ENCODE measurements at places on chromosomes 1 and 21.
A peak's percentile ranks its signal among the peaks of the same experiment; 100 is the strongest.

- DNase-seq = no peak
Measured at GRCh38 chr1:104380003-104380402, 630.3 kb downstream of the AMY1C start.

DNA sequence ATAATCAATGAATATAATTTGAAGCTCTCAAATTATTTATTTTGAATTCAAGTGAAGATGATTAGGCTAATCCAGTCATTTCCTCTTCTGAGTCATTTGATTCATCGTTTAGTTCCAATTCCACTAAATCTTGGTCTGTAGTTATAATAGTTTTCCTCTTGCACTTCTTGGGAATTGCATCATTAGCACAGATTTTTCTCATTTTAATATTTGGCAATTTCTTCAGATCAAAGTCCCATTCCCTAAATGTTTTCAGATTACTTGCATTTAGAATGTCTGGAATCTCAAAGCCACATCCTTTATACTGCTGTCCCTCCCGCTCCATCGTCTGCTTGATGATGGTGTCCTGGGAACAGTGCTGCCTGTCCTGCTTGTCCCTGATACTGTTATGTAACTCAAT, 43.5 kb downstream of the MAST2 start:
- no peak for DNase-seq

GRCh38 chr1:160284220-160284781, 632 bp downstream of the PEX19 start:
- DNase-seq = peak; percentile 41

DNA sequence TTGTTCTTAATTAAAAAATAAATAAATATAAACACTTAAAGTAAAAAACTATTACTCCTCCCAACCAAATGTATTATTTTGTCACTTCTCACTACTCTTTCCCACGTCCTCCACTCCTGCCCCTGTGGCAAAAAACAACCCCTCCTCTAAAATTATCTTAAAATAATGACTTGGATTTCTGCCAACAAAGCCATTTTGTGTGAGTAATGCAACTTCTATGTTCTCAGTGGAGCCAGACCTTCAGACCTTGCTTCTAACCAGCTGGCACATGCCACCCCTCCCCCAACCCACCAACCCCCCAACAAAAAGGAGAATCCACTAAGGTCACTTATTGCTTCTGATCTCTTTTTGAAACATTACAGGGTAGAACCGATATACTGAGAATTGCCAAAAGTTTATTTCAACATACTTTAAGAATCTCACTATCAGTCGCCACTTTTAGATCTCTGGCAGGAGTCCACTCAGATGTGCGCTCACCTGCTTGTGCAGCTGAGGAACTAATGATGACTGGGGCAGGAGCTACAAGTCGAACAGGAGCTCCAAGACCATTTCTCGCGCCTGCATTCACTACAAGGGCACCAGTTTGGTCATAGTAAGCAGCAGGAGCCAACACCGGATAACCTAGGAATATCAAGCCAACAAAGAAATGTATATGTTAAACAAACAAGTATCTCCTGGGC, 58.3 kb upstream of the SDC3 start:
- no peak for DNase-seq

DNA sequence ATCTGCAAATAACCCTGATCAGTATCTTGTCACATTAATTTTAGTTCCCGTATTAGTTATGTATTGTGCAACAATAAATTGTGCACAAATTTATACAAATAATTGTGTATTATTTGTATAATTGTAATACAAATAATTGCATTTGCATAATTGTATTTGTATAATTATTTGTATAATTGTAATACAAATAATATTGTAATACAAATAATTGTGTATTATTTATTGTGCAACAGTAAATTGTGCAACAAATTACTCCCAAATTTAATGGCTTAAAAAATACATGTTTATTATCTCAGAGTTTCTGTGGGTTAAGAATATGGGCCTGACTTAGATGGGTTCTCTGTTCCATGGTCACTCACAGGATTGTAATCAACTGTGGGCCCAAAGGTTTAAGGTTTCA, 86.2 kb upstream of the SAMSN1 start:
- DNase-seq = no peak

- DNase-seq = peak; percentile 73
Measured at GRCh38 chr1:233294913-233295236, 650 bp downstream of the PCNX2 start.

DNA sequence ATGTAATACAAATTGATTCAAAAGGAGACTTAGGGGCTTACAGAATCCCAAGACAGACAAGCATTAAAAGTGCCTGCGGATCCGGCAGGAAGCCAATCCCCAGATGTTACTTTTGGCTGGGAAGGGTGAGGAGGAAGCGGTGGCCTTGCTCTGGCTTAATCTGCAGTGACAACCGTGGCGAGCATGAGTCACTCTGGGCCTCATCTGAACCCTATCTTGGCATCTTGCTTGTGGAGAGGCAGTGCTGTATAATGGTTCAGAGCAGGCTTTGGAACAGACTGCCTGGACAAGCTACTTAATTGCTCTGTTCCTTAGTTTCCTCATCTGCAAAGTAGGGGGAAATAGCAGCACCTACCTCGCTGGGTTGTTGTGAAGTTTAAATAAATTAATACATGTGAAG, 74.1 kb downstream of the XCL2 start:
- DNase-seq = peak; percentile 75

DNA sequence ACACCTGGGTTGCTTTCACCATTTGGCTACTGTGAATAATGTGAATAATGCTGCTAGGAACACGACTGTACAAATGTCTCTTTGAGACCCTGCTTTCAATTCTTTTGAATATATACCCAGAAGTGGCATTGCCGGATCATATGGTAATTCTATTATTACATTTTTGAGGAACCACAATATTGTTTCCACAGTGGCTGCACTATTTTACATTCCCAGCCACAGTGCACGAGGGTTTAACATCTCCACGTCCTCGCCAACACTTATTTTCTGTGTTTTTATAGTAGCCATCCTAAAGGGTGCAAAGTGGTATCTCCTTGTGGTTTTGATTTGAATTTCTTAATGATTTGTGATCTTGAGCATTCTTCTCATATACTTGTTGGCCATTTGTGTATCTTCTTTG, 15.7 kb downstream of the FHAD1 start:
- no peak for DNase-seq

DNA sequence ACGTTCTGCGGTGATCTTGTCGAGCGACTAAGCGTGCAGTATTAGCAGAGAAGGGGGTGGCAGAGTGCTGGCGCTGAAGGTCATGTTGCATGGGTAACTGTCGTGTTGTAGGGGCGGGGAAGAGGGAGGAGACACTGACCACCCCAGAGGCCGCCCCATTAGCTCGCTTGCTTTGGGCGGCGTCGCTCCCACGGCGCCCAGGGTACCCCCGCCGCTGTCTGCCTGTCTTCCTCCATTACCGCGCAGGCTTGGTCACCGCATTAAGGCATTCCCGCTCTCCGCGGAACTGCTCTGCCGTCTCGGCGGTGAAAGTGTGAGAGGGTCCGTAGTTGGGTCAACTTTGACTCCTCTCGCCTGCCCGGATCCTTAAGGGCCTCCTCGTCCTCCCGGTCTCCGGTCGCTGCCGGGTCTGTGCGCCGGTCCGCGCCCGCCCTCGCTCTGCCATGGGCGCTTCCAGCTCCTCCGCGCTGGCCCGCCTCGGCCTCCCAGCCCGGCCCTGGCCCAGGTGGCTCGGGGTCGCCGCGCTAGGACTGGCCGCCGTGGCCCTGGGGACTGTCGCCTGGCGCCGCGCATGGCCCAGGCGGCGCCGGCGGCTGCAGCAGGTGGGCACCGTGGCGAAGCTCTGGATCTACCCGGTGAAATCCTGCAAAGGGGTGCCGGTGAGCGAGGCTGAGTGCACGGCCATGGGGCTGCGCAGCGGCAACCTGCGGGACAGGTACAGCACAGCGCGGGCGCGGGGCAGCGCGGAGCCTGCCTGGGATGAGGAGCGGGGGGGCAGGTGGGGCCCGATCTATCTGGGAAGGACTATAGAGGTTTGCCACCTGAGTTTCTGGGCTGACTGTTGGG, at the start of gene MTARC2:
Gene MTARC2, plus strand, starts transcription at position 234 of the 846 bp plus-strand sequence. Its CDS starts 210 bp downstream, at position 444.
- DNase-seq = peak; percentile 3

GRCh38 chr21:46008893-46009621, 27.5 kb downstream of the COL6A1 start:
- DNase-seq = no peak

Data from activated CD4-positive, alpha-beta T cell treated with anti-CD3 and anti-CD28 coated beads, Interleukin-10, Interleukin-2, amounts not matched to agents 100 ng/mL and 50 ng/mL, durations not matched to agents 16 hours and 8 hours (primary cell).